ENCODE measurements at places on chromosomes 7 and 10.

DNA sequence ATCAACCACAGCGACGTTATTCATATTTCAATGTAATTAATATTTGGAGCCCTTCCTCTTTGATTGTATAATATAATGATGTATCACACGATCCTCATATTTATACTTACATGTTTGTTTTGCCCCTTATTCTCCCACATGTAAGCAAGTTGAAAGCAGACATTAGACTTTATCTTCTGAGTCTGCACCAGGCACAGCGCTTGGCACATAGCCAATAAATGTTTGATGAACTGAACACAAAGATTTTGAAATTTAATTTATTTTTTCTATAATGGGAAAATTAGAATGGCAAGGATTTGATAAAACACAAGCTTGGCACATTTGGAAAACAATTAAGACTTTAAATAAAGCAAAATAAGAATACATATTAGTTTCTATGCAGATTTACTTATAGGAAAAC is 31.6 kb downstream of the ZFAND4 start:
- no peak for DNase-seq

GRCh38 chr7:150382123-150382843 is 3.2 kb downstream of the ZNF775 start:
- no peak for DNase-seq

DNA sequence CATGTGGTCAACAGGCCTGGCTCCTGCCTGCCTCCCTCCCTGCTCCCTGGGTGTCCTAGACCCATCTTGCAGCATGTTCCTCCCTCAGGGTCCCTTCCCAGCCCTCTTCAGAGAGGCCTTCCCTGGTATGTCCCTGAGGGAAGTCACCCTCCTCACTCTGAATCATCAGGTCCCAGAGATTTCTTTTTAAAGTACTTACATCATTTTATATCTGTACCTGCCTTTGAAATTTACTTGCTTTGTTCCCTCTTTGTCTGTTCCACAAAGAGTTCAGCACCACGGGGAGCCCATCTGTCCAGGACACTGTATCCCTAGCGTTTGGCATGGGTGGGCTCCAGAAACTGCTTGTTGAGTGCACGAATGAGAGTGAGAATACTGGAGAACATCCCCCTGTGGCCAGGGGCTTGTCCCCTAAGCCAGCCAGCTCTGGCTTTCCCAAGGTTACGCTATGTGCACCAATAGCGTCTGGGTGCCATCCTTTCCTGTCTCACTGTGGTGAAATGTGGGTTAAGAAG is 50.6 kb upstream of the IGFBP3 start:
- DNase-seq: no peak

- no peak for DNase-seq
These were observed 31.3 kb downstream of the PLXNA4 start for GRCh38 chr7:132544999-132545398.

Measured in CD4-positive, alpha-beta T cell treated with Interferon alpha-2 for 1 hour (primary cell).